Mammary epithelial cell (primary cell): ENCODE measurements at places on chromosomes 5 and 9.

DNA sequence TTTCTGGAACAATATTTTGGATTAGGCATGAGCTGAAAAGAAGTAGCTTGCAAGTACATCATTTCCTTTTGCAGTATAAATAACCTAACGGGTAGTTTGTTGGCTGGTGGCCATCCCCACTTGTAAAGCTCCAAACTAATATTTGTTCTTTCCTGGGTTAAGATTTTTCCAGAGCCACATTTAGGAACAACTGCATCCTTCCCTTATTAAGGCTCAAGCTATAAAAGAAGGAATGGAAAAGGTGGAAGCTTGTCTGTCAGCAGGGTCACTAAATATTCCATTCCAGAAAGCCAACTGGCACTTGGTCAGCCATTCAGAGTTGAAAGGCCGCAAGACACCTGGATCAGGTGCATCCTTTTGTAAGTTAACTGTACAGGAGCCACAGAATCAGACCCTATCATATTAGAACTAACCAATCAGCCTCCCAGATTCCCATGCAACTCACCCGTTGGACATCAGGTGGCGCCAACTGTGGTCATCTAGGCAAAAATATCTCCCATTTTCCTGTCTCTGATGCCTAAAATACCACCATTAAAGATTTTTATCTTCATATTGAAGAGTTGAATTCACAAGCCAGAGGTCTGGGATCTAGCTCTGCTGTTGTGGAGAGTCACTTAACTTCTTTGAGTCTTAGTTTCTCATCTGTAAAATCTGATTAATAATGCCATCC is 82.9 kb downstream of the PTCD2 start:
- no peak for DNase-seq

GRCh38 chr5:54186108-54186507 is 124.3 kb downstream of the ARL15 start:
- no peak for DNase-seq

GRCh38 chr5:160674901-160675300 is 177.1 kb downstream of the ATP10B start:
- DNase-seq: no peak

- DNase-seq: peak; percentile 15
These were observed 242.9 kb upstream of the TRPM3 start for GRCh38 chr9:71364186-71364955.

DNA sequence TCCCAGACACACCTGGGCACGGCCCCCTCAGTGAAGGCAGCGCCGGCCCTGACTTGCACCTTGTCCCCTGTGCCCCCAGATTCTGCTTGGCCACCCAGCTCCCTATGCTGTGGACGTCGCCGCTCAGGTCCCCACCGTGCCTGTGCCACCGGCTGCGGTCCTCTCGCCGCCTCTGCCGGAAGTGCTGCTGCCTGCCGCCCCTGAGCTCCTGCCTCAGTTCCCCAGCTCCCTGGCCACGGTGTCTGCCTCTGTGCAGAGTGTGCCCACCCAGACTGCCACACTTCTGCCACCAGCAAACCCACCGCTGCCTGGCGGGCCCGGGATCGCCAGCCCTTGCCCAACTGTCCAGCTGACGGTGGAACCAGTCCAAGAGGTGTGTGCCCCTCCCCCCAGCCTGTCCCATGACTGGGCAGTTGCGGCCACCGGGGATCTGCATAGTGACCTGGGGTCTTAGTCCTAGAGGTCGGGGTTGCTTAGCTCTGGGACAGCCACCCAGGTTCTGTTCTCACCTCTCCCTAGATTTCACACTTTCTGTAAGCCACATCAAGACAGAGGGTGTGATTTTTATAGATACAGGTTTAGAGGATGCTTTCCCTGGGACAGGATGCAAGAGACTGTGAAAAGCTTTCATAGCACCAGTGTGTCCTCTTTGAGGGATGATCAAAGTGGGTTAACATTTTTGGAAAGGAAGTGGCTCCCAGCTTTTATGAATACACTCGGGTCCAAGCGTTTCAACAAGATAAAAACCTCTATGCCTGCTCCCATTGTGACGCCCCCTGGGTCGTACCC is 78.0 kb downstream of the WNK2 start:
- no peak for DNase-seq

DNA sequence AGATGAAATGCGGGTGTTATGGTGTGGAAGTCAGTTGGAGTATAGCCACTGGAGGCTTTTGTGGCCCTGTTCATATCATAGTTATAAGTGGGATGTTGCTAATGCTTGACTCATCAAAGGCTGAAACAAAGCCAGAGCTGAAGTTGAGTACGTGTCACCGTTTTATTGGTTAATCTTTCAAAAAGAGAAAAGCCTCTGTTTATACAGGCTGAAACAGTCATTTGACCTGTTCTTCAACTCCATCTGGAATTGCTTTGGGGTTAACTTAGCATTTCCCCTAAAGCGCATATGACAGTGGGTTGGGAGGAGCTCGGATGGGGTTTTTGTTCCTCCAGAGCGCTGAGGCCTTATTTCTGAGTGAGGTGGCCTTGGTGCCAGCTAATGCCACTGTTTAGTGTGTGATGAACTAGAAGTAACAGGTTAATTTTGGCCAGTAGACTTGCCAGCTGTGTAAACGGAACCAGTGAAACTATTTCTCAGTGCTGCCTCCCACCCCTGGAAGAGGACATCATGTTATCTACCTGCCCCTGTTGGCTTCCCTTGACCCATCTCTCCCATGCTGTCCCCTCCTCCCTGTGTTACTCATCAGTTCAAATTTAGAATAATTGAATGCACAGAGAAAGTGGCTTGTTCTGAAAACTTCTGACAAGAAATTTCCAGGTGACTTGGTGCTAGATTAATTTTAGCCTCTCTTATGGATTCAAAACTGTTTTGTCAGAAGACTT is 34.2 kb downstream of the MTAP start:
- peak; percentile 99 for DNase-seq

- DNase-seq: no peak
These were observed 97.3 kb downstream of the KCNT1 start for GRCh38 chr9:135799261-135799660.

DNA sequence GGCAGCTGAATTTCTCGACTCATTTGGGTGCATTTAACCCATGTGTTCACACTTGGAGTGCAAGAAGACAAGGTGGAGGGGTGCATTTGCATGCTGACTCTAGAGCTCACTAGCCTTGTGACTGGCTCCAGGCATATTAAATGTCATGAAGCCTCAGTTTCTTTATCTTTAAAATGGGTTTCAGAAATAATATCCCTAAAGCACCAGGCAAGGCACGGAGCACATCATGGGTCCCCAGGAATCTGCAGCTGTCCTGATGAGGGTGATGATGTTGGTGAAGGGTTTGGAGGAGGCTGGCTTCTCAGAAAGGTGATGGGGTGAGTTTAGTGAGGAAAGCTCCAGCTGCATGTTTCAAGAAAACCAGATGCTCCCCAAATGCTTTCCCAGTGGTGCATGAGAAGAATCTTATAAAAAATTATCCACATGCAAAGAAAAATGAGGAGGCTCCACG is 14.8 kb downstream of the STC2 start:
- no peak for DNase-seq

- DNase-seq: peak; percentile 11
These were observed 26.5 kb downstream of the HSD17B4 start for GRCh38 chr5:119478781-119479180.

DNA sequence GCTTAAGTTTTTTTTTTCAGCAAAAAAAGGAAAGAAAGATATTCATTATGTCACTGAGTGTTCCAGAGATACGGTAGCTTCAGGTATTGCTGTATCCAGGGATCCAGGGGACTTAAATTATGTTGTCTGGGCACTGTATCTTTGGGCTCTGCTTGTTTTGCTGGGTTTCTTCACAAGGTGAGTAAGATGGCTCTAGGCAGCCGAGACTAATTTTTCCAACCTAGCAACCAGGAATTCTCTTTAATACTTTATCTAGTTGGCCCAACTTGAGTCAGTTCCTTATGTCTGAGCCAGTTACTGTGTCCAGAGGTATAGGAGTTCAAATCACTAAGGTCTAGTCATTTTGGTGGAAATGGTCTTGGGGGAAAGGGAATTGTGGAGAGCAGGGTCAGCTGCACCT is 66.0 kb downstream of the MAN2A1 start:
- no peak for DNase-seq

- peak; percentile 50 for DNase-seq
These were observed 535.9 kb downstream of the DNAH5 start for GRCh38 chr5:13408616-13409015.

DNA sequence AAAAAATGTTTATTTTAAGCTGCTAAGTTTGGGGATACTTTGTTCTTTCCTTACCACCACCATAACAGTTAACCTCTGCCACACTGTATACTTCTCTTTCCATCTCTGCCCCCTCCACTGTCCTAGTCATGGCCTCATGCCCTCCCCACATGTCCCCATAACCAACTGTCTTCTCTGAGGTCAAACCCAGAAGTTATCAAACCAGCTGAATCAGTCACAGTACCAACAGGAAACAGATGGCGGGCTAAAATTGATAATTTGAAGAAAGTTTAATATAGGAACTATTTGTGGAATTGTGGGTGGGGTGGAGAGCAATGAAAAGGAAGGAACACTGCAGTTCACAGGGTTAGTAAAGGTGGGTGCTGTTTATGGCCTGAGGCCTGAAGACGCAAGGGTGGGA is 5.7 kb upstream of the DCTN4 start:
- DNase-seq: no peak

GRCh38 chr5:178199581-178200434 is 4.5 kb upstream of the HNRNPAB start:
- peak; percentile 78 for DNase-seq

DNA sequence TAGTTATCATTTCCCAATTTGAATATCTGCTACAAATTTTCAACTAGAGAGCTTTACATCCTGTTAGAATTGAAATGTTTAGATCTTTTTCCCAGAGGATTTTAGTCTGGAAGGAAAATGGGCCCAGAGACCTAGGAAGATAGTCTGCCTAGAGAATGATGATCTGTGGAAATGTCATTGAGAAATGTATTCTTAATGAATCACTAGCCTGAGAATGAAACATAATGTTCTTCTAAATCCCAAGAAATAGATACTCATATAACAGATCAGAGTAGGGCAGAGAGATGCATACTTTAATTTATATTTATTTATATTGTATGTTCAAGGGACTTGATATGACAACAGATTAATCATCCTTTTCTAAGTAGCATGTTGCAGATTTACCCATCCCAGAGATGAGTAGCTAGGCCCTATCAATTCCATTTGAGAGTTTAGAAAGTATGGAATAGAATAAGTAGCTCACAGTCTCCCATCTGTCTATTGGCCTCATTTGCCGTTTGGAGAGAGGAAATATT is 25.1 kb upstream of the SLC44A1 start:
- no peak for DNase-seq

- DNase-seq: no peak
These were observed 31.3 kb downstream of the MARCHF3 start for GRCh38 chr5:126998895-126999570.

DNA sequence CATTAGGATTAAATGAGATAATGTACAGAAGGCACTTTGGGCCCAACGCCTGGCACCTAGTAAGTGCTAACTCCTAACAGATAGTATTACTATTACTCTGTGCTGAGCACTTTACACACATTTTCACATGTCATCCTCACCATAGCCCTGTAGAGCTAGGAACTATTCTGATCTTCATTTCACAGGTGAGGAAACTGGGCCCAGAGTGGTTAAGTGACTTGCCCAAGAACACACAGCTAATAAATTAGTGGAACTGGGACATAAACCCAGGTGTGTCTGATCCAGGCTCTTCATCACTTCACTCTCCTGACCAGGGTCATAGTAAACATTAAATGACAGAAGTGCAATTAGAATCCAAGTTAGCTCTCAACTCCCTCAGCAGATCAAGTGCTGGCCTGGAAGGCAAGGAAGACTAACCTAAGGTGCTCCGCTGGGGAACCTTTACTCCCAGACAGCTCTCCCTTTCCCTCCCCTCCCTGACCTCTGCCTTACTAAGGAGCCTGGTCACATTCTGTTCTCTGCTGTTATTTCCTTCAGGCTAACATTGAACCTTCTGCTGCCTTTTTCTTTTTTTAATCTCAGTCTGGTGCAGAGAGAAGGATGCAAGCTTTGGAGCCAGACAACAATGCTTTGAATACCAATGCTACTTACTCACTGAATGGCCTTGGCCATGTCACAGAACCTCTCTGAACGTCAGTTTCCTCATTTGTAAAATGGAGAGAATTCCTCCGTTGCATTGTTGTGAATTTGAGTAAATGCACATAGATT is 4.1 kb upstream of the ADRA1B start:
- no peak for DNase-seq

GRCh38 chr5:173679909-173680630 is 63.6 kb upstream of the BOD1 start:
- no peak for DNase-seq

DNA sequence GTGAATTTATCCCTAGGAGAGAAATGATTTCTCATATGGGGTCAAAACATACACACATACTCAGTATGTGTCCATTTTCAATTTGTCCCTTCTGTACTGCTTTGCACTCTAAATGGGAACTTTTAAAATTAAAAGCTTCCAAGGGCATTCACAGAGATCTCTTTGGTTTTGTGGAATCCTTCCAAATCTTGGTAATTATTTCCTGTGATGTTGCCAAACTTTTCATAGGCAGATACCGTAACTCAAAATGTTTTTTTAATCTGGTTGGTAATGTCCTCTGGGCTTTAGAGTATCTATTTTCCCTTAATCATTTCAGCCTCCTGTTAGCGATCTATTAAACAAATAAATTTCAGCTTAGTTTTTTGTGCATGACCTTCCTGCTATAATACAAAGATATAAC is 282.4 kb downstream of the ARHGEF28 start:
- DNase-seq: no peak

- no peak for DNase-seq
These were observed 33.4 kb upstream of the SMIM32 start for GRCh38 chr5:136226401-136226800.

GRCh38 chr5:85841653-85842052 is 776.1 kb upstream of the COX7C start:
- DNase-seq: no peak

DNA sequence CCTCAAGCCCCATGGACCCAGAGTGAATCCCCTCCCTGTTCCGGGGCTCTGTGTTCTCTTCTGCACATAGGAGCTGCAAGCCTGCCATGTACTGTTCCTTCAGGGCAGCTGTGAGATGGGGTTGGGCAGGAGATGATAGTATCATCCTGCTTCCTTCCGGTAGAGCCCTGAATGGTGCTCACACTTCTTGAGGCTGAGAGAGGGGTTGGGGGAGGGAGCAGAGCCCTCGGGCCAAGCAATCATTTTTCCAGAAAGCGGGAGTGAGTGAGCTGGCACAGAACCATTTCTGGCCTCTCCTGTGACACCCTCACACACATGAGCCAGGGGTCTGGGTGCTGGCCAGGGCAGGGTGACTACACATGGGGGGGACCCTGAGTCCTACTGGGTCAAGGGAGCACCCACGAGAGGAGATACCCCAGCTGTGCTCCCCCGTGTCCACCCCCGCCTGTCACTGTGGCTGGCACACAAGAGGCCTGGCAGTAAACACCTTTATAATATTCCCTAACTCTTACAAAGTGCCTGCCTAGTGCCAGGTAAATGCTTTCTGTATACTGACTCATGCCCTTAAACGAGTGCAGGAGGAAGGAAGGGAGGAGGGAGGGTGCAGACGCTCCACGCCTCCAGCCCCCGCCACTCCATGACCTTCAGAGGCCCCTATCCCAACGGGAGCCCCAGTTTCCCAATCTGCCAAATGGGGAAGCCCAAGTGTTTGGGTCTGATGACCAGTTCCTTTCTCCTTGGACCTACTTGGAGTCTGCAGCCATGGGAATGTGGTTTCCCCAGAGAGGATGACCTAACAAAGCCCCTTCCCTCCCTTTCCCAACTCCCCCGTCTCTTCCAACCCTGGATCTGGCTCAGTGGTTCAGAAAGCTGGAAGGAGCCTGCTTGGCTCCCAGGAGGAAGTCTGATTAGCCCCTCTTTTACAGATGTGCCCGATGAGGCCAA is 15.5 kb downstream of the AKNA start:
- DNase-seq: peak; percentile 37
